GM12864 (cell line): ENCODE measurements at places on chromosomes 3 and 15.

GRCh38 chr15:25812073-25812472, 51.1 kb downstream of the ATP10A start:
- DNase-seq = no peak

- no peak for DNase-seq
These were observed 495 bp downstream of the CDC25A start for GRCh38 chr3:48187579-48188265.

DNA sequence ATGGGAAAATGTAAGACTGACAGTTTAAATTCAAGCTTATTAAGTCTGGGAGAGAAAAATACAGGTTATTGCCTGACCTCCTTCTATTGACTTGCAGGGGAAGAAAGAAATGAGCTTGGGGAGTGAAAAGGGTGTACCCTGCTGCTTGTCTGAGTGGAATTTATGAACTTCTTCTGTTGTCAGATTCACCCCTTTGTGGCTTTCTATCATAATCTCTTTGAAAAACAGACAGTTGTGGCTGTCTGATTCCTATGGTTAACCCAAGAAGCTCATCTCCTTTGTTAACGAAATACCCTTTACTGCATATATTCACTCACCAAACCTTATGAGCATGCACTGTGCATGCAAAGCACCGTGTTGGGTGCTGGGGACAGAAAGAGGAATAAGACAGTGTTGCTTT, 22.5 kb downstream of the GPD1L start:
- no peak for DNase-seq

DNA sequence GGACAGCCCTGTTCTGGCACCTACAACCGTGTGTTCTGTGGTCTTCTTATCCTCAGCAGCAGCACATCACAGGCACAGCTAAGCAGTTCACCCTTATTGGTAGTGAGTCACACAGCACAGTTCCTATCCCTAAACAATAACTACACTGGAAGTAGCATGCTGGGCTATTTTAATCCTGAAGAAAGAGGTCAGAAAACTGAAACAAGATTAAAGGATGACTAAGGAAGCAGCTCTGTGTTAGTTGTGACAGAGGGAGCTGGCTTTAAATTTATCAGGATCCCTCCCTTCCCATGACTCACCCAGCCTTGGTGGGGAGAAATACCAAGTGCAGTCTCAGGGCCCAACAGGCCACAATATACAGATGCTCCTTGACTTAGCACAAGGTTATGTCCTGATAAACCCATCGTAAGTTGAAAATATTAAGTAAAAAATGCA, 144.3 kb downstream of the ERC2 start:
- DNase-seq = no peak

- DNase-seq = no peak
These were observed 266.4 kb upstream of the HES1 start for GRCh38 chr3:193869221-193870201.

- no peak for DNase-seq
These were observed 77.2 kb upstream of the TRPM1 start for GRCh38 chr15:31178705-31179104.

DNA sequence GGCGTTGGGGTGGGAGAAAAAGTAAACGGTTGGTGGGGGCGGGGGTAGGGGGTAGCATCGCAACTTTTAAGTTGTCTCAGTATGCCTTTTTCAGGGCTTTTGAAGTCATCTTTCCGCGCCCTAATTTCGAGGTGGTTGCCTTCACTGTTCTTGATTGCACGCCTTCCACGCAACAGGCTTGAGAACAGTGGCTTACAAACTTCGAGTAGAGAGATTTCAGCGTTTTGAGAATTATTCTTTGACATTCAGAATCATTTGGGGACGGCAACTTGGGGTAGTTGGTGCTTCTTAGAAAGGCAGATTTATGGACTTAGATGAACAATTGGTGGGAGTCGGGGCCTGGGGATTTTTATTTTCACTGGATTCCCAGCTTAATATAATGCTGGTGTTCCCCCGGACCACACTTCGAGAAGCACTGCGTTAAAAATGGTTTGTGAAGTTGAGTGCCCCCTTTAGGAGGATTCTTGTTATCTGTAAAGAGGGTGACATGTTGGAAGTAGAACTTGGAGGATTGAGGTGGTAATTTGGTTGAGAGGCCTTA, 880 bp downstream of the PPP4R2 start:
- no peak for DNase-seq

- DNase-seq = no peak
These were observed 925 bp upstream of the PSTPIP1 start for GRCh38 chr15:76994001-76994400.

GRCh38 chr3:6861625-6862000, 698 bp downstream of the GRM7 start:
- DNase-seq = no peak
